ENCODE measurements at places on chromosomes 11 and 22.
A peak's percentile ranks its signal among the peaks of the same experiment; 100 is the strongest.

DNA sequence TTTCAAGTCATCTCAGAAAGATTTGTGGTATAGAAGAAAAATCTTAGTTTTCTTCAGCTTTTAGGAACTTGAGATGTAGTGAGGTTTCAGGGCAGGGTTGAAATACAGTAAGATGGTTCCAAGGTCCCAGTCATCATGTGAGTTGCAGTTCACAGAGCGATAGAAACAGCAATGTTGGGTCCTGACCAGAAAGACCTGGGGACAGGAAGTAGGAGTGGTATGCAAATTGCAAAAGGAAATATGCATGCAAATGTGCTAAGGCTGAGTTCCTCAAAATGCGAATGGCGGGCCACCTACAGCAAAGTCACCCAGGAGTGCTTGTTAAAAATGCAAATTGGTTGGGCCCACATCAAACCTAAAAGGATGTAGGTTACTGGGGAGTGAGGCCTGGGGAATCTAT lies 1032.7 kb upstream of the TENM4 start:
- DNase-seq, result no peak

DNA sequence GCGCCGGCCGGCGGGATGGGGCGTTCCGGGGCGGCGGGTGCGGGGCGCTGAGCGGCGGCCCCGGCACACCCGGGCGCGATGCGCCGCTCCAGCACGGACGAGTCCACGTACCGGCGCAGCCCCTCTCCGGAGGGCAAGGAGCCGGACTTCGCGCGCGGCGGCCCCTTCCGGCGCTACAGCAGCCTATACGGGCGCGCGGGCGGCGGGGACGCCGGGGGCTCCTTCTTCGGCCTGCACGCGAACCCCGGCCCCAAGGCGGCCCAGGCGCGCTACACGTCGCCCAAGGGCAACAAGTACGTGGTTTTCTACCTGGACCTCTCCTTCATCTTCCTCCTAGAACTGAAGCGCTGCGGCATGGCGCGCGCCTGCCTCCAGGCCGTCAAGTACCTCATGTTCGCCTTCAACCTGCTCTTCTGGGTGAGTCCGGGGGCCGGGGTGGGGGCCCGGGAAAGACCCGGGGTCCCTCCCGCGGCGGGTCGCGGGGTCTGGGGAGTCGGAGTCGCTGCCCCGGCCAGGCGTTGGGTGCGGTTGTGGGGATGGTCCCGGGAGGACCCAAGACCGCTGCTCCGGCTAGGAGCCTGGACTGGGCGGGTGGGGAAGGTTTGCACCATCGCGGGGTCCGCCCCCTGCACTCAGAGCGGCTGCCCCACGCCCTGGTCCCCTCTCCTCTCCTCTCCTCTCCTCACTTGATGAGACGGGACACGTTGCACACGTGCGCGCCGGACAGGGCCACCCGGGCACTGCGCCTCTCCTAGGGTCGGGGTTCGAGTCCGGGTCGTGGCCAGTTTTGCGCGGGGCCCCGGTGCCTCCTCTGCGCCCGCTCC lies 7.5 kb downstream of the TSPAN4 start:
- DNase-seq, result no peak

DNA sequence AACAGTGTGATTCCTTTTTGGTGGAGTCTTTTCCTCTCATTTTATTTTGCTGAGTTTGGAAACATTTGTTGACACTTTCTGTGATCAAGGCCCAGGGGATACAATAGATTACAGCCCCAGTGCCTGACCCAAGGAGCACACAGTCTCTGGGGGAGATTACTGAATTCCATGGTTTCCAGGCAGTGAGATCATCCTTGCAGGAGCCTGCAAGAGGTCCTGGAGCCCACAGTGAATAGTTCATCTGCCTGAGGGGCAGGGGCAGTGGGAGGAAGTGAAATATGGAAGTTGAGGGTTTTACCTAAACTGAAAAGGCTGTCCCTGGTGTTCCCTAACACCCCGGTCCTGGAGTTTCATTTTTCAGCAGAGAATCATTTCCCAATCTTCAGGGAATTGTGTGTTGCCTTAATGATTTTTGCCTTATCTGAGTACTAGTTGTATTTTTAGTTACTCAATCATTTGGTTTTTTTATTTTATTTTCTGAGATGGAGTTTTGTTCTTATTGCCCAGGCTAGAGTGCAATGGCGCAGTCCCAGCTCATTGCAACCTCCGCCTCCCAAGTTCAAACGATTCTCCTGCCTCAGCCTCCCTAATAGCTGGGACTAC lies 7.7 kb downstream of the CCS start:
- no peak for DNase-seq

DNA sequence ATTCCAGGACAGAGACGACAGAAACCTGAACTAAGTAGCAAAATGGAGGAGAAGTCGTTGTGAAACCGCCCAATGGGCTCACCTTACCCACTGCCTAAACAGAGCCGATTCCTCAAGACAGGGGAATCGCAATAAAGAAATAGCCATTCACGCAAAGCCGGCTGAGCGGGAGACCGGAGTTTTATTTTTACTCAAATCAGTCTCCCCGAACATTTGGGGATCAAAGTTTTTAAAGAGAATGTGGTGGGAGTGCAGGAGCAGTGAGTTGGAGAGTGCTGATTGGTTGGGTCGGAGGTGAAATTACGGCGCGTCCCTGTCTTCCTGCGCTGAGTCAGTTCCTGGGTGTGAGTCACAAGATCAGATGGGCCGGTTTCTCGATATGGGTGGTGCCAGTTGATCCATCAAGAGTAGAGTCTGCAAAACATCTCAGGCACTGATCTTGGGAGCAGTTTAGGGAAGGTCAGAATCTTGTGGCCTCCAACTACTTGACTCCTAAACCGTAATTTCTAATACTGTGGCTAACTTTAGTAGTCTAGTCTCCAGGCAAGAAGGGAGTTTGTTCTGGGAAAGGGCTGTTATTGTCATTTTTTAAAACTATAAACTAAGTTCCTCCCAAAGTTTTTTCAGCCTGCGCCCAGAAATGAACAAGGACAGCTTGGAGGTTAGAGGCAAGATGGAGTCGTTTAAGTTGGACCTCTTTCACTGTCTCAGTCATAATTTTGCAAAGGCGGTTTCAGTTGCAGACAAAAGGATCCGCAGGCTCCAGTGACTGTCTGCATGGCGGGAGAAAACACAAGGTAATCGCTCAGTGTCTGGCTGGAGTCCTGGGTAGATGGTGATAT lies 34.1 kb downstream of the OR4D9 start:
- no peak for DNase-seq

GRCh38 chr11:108666373-108666772 lies 1.5 kb downstream of the DDX10 start:
- no peak for DNase-seq

DNA sequence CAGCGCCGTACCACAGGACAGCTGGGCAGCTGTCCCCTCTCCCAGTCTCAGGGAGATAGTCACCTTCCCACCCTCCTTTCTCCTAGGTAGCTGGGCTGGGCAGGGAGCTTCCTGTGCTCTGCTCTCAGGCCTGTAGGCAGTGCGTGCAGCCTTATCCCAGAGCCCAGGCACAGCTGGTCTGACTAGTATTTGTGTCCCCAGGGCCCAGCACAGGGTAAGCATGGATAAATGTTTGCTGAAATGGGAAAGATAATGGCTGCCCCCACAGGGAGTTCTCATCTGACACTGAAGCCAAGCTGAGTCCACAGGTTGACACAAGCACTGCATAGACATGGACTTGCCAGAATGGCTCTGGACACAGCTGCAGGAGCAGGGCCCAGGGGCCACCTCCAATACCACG lies 9.8 kb downstream of the SLC15A3 start:
- DNase-seq, result no peak

- DNase-seq, result peak; percentile 71
Observed at GRCh38 chr22:23817146-23817545, 21.7 kb downstream of the DERL3 start.

DNA sequence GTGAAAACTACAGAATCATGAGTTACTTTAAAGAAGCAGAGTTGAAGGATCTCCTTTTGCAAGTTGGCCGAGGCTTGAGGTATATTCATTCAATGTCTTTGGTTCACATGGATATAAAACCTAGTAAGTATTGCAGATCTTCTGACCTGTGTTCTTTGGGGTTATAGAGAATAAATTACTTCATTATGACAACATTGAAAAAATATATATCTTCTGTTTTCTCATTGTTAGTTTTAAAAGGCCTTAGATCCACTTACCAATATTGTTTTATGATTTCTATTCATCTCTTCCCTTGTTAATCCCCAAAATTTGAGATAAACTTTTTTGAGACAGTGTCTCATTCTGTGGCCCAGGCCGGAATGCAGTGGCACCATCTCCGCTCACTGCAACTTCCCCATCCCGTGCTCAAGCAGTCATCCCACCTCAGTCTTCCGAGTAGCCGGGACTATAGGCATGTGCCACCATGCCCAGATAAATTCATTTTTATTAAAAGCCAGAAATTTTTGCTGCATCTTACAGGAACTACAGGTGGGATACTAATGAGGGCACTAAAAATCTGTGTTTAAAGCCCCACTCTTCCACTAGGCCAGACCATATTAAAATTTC lies 8.2 kb downstream of the WEE1 start:
- DNase-seq, result no peak

DNA sequence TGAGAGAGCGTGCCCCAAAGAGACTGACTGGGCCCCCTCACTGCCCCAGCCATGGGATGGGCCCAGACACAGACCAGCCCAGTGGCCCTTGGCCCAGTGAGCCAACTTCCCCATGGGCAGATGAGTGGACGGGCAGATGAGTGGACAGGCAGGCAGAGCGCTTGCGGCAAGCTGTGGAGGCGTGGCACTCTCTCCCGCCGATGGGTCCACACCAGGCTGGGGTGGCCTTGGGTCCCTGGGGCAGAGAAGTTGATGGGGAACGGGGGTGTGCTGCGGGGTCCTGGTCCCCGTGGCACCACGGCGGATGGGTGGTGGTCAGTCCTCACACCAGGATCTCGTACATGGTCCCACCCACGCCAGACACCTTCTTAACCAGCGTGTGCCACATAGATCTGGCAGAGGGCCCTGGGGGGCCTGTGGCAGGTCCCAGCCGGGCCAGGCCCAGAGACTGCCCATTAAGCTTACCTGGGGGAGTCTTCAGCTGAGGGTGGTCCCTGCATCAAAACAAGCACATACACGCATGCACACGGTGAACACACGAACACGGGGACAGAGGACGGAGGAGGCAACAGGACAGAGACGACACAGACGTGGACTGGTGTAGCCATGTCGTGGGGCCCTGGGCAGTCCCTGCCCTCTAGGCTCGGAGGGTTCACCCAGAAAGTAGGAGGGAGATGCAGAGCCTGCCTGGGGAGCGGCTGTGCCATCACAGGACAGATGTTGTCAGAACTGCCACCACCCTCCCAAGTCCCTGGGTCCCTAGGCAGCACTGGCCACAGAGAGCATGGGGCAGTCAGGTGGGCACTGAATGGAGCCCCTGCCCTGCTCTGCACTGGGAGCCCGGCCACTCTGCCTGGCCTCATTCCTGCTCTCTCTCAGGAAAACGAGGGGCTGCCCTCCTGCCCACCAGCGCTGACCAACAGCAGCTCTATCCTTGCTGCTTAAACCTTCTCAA lies 182.2 kb downstream of the IGLL1 start:
- no peak for DNase-seq

DNA sequence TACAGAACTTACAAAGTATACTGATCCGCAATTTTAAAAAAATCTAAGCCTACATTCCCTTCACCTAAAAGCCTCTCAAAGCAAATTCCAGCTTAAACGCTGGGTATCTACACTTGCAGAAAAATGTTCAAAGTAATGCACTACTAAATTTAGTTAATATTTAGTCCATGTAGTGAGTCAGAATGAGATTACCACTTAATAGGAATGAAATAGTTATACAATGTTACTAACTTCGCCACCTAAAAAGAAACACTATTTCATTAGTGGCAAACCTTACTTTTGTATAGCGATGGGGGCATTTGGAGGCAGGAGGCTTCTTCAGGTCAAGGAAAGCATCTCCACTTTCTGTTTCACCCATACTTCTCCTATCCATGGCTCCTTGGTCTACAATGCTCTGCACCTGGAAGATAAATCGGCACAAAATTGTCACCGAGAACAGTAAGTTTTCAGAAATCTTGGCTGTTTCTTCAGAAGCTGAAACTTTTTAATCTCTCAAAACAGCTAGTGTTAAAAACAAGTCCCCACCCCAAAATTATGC lies 1.2 kb downstream of the EIF4ENIF1 start:
- DNase-seq, result no peak

GRCh38 chr11:66881451-66881835 lies 24.6 kb downstream of the LRFN4 start:
- no peak for DNase-seq

- peak; percentile 18 for DNase-seq
Observed at GRCh38 chr11:27216270-27217149, 146.5 kb downstream of the CCDC34 start.

GRCh38 chr11:62707277-62707861 lies at the start of the genes BSCL2 and GNG3:
TSS of gene BSCL2 (minus strand) at chr11:62707424. CDS start at chr11:62707195, 229 bp downstream.
TSS of gene GNG3 (plus strand) at chr11:62707676. CDS start at chr11:62708296, 620 bp downstream.
- peak; percentile 90 for DNase-seq

GRCh38 chr11:30468881-30469280 lies 117.3 kb downstream of the MPPED2 start:
- no peak for DNase-seq

GRCh38 chr11:65266210-65266609 lies 4.4 kb downstream of the POLA2 start:
- no peak for DNase-seq

DNA sequence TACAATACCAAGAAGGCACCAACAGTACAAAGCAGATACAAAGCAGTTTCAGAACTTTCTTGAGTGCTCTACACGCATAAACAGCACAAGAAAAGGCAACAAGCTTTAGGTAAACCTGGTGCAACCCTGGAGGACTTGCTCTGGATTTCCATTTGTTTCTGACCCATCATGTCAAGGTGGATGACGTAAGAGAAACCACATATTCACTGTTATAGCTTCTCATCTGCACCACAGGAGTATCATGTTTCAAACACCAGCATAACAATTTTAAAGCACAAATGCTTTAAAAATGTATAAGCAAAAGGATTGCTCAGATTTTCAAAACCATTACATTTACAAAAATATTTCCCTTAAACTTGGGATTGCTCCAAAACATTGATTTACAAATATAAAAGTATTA lies 25.0 kb upstream of the YPEL1 start:
- DNase-seq, result no peak

- no peak for DNase-seq
Observed at GRCh38 chr22:17795661-17796548, 21.6 kb upstream of the BID start.

DNA sequence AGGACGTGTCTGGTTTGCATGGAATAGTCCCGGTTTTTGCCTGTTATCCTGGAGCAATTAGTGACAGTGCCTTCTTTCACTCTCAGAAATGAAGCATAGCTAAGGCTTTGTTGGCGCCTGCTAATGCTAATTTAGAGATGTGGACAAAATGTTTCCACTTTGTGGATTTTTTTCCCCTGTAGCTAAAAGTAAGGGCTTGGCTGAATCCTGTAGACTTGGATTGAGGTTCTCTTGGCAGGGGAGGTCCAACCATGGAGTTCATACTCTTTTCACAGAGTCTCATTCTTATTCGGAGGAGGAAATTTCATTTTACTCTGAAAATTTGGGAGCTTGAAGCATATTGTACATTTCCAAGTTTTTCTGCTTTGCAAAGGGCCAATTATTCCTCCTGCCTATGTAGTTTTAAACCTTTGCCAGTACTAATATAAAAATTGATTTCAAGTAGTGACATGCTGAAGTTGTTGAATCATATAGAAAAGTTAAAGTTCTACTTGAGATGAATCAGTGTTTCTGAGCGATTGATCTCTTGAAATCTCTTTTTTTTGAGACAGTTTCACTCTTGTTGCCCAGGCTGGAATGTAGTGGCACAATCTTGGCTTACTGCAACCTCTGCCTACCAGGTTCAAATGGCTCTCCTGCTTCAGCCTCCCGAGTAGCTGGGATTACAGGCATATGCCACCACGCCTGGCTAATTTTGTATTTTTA lies 20.0 kb downstream of the PPFIA1 start:
- no peak for DNase-seq

GRCh38 chr11:83158965-83159901 lies 2.3 kb downstream of the PCF11 start:
- no peak for DNase-seq
